ENCODE measurements at places on chromosomes 11 and 22.

DNA sequence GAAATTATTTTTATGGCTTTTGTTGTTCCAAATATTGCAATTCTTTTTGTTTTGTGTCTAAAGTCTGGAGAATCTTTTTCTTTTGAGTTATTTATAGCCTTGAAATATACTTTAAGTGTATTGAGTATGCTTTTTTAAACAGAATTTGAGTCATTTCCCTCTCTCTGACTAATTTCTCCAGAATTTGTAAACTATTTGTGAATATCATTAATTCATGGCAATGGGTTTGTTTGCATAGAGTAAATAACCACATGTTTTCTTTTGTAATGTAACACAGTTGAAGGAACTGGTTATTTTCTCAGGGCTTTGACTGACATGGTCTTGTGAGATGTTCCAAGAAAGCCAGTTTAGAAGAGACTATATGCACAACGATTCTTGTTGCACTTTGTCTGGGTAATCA lies 30.9 kb upstream of the MPEG1 start:
- no peak for DNase-seq

GRCh38 chr11:126132319-126132718 lies 69.7 kb upstream of the CDON start:
- peak; percentile 87 for DNase-seq

GRCh38 chr11:121572571-121573059 lies 119.8 kb upstream of the SORL1-AS1 start:
- DNase-seq: no peak

DNA sequence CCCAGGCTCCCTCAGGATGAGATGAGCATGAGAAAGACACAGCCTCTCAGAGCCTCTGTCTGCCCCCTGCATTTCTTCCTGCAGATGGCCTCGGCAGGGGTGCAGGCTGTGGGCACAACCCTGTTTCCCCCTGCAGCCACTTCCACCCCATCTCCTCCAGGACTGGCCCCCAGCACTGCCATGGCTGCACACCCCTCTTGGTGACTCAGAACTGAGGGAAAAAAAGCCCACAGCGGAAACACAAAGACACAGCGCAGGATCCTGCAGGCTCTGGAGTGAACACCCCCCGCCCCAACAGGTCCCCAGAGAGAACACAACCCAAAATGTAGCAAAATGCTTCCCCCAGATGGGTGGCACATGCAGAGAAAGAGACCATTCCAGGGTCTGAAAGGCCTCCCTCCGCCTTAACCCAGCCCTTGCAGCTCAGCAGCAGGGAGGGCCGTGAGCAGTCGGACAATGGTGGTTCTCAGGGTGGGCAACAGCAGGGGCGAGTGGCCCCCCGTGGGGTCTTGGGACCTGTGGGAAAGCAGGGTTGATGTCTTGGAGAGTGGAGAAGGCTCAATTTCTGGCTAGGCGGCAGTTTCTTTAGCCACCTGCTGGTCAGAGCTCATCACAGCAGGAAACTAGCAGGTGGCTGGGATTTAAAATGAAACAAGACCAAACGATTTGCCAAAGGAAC lies 8.0 kb downstream of the TUBGCP6 start:
- no peak for DNase-seq

GRCh38 chr11:62370743-62371440 lies 33.6 kb downstream of the ASRGL1 start:
- no peak for DNase-seq

DNA sequence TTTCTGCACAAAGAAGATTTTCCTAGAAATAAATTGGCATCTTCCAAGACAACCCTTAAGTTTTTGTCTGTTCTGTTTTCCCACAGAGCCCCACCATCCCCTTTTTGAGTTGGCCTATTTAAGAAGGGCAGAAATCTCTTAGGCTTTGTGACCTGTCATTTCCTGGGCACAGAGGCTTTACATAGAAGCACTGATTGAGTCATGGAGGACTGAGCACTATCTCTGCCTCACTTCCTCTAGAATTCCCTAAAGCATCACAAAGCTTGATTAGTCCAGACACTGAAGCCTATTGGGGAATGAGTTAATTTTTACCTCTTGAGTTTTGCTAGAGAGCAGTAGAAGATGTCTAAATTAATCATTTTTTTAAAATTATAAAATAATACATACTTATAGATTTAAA lies 25.4 kb downstream of the TRIM44 start:
- peak; percentile 22 for DNase-seq

Data from AG20443 (cell line).